ENCODE measurements at places on chromosomes 2 and 18. TPM values are rescaled to one million over a fixed set of nuclear protein-coding genes. Genes with fewer than 3 reads are reported as not detected.

Gene PUM2
- 25.0 TPM for total RNA-seq

Gene CNGA3
- total RNA-seq: not detected

Gene RAMP1
- 6.2 TPM for total RNA-seq

Gene EPB41L3
- total RNA-seq: 5.8 TPM

Gene ANKRD62
- total RNA-seq: not detected

Gene HOXD12
- total RNA-seq: not detected

Gene TUBB8B
- not detected for total RNA-seq

Gene INHBB
- 0.24 TPM for total RNA-seq

Gene SRD5A2
- total RNA-seq: not detected

Gene LYPD6
- total RNA-seq: 16.1 TPM

Gene STK11IP
- total RNA-seq: 16.8 TPM

Gene GALNT14
- total RNA-seq: 3.2 TPM

Gene CCDC195
- not detected for total RNA-seq

Gene D2HGDH
- 15.4 TPM for total RNA-seq

Gene AQP12A
- total RNA-seq: not detected

Gene HK2
- 13.0 TPM for total RNA-seq

Gene ADGRF3
- under 0.01 TPM for total RNA-seq

Gene CD28
- not detected for total RNA-seq

Gene INPP5D
- total RNA-seq: 0.24 TPM

Gene THUMPD2
- total RNA-seq: 7.2 TPM

Gene TSPYL6
- not detected for total RNA-seq

Gene POLE4
- 85.9 TPM for total RNA-seq

Gene CYS1
- total RNA-seq: 2.2 TPM

Gene FBXO15
- 0.96 TPM for total RNA-seq

Gene TMEM163
- total RNA-seq: 10.7 TPM

Gene NEUROD1
- not detected for total RNA-seq

Gene RFX8
- 10.8 TPM for total RNA-seq

Gene ERICH2
- not detected for total RNA-seq

Gene SP140
- total RNA-seq: 0.12 TPM

Gene ALPG
- total RNA-seq: not detected

Gene POTEJ
- not detected for total RNA-seq

Gene RAX
- not detected for total RNA-seq

Gene ALK
- total RNA-seq: 0.12 TPM

Gene FRZB
- 0.98 TPM for total RNA-seq

Gene WIPF1
- 35.3 TPM for total RNA-seq

Gene TRIM43
- total RNA-seq: not detected

Gene VPS4B
- total RNA-seq: 41.3 TPM

Gene PRSS56
- total RNA-seq: not detected

Gene FBXO41
- total RNA-seq: 1.1 TPM

Gene ARHGEF4
- total RNA-seq: 2.2 TPM

All from RPMI7951 (cell line).